ENCODE measurements at places on chromosomes 1 and 21. TPM values are rescaled to one million over a fixed set of nuclear protein-coding genes. Genes with fewer than 3 reads are reported as not detected.

Gene HES5
- total RNA-seq, result not detected

Gene SAMSN1
- total RNA-seq, result not detected

Gene KRTAP11-1
- not detected for total RNA-seq

Gene LCE1A
- not detected for total RNA-seq

Gene CORT
- 0.19 TPM for total RNA-seq

Gene TFAP2E
- total RNA-seq, result 0.56 TPM

Measured in A549 treated with GW870086 at 1 μM for 4 hours (cell line).